ENCODE measurements at places on chromosomes 3 and 15. TPM values are rescaled to one million over a fixed set of nuclear protein-coding genes. Genes with fewer than 3 reads are reported as not detected.

GRCh38 chr3:112598731-112599130 lies 36.9 kb downstream of the SLC35A5 start:
- no peak for DNase-seq

DNA sequence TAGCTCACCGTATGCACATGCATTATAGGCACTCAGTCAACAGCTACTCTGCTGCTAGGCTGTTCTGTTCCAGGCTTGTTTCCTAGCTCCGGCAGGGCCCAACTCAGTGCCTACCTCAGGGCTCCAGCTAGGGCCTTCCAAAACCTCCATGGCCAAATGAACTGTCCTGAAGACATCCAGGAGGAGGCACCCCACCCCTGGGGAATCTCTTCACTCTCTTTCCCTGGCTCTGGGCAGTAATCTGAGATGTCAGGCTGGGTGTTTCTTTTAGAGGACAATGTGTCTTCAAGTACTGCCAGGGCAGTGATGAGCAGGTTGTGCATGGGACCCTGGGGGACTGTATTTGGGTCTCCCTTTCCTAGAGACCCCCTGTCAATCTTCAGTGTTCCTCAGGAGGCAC lies 38.3 kb upstream of the TPM1 start:
- DNase-seq: peak; percentile 53

The LRTM1 gene
- total RNA-seq: not detected

DNA sequence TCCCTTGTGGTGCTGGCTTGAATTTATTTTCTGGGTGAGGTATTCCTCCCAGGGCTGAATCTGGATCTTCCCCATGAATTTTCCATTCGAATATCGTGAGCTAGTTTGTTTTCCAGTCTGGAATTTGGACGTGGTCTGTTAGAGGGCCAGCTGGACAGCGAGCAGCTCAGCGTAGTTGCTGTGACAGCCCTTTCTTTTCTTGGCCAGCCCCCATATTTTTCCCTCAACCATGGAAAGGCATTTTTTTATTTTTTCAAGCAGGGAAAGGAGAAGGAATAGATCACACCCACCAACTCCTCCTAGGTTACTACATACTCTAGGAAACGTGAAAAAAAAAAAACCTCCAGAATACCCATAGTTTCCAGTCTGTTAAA lies 152.0 kb downstream of the KLHL25 start:
- peak; percentile 64 for DNase-seq

The SLC28A2 gene
- not detected for total RNA-seq

Measured in gastrocnemius medialis (tissue), 4 donors.